Kidney (tissue), 22 donors: ENCODE measurements at places on chromosomes 1 and 21.

DNA sequence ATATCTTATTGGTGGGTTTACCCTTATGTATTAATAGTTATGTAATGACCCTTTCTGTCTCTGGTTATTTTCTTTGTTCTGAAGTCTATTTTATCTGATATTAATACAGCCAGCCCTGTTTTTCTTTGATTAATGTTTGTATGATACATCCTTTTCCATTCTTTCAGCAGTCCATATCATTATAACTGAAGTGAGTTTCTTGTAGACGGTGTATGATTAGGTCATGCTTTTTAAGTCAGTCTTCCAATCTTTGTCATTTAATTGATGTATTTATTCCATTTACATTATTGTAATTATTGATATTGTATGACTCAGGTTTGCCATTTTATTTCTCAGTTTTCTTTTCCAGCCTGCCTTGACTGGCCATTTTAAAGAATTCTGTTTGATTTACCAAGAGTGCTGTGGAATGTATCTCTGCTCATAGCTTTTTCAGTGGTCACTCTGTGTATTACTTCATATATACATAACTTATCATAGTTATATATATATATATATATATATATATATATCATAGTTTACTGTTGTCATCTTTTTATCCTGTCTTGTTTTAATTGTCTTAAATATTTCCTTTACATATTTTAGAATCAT is 10.5 kb downstream of the RAB4A start:
- no peak for DNase-seq

- DNase-seq = no peak
Observed at GRCh38 chr1:208027861-208028260, 116.9 kb upstream of the CD34 start.

DNA sequence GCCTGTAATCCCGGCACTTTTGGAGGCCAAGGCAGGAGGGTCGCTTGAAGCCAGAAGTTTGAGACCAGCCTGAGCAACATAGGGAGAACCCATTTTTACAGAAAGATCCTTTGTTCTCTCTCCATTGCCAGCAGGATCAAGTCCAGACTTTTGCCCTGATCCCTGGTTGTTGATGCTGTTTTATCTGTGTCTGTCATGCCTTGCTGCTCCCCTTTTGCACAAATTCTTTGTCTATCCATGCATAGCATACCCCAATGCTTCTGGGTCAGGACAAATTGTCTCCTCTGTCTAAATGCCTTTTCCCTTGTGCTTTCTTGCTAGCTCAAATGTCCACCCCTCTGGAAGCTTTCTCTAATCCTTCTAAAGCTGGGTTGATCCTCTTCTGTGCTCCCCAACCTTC is 25.3 kb upstream of the FAAH start:
- DNase-seq = peak; percentile 53

DNA sequence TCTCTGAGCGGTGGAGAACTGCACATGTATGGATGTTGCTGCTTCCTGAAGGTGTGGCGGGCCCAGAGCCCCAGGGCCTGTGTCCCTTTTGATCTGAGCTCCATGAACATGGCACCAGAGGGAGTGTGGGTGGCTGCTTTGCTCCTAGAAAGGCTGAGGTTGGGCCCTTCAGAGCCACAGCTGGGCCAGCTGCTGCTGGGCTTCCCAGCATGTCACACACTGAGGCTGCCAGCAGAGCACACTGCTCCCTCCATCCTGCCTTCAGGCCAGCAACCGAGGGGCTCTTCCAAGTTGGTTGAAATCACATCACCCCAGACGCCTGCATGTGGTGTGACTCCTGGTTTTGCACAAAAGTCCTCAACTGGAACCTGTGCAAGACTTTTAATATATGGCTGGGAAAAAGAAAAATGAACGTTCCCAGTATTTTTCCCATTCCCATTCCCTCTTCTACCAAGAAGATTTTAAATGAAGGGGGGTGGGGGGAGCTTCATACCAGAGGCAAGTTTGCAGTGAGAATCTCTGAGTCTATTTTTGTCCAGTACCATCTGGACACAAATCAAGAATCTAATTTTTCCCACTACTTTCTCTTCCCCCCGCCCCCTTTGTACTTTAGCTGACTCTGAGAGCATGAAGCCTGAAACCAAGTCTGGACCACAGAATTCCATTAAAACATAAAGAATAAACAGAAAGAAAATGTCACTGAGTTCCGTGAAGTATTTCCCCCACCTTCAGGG is 26.2 kb upstream of the NGF start:
- DNase-seq = peak; percentile 71

DNA sequence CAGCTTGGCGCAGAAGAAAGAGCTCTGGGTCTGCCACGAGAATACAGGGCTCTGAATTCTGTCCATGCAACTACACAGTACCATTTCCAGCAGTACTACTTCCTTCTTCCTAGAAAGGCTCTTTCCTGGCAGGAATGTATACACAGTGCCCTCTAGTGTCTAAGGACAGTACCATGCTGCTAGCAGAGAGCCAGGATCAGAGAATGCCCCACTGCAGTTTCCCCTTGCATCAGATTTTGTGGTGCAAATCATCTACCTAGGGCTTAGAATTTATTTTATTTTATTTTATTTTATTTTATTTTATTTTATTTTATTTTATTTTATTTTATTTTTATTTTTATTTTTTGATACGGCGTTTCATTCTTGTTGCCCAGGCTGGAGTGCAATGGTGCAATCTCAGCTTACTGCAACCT is 50.8 kb downstream of the PAX7 start:
- peak; percentile 23 for DNase-seq

GRCh38 chr1:3357526-3358297 is 96.8 kb upstream of the ARHGEF16 start:
- no peak for DNase-seq

DNA sequence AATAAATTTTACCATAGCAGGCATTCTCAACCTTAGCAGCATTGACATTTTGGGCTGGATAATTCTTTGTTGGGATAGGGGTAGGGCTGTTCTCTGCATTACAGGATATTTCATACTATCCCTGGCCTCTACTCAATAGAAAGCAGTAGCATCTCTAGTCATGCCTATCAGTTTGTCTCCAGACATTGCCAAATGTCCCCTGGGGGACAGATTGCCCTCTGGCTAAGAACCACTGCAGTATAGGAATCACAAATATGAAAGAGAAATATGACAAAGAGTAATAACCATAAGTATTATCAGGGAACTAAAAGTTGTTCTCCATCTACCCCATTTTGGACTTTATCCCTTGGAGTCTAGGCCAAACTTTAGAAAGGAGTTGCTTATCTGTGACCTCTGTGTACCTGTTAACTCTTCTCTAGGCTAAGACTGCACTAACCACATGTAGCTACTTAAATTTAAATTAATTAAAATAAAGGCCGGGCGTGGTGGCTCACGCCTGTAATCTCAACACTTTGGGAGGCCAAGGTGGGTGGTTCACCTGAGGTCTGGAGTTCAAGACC is 76.1 kb downstream of the AGO3 start:
- DNase-seq = no peak

- DNase-seq = no peak
Observed at GRCh38 chr1:41650028-41650880, 165.8 kb upstream of the EDN2 start.

- peak; percentile 82 for DNase-seq
Observed at GRCh38 chr1:77687519-77687906, 5.1 kb upstream of the ZZZ3 start.

- DNase-seq = no peak
Observed at GRCh38 chr1:4174291-4175200, 274.5 kb upstream of the C1orf174 start.

DNA sequence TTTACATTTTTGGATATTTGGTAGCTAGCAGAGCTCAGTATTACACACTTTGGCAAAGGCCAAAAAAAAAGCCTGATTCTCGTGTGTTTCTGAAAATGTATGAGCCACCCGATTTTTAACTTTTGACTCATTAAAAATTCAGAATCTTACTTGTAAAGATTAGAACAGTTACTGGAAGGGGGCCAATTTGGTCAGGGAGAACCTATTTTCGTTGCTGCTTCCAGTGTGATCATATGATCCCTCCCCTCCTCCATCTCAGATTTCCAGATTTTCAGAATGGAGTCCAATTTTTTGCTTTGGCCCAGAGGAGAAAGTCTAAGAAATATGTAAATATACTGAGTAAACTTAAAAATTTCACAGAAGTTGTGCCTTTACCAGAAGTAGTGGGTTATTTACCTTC is 3.2 kb upstream of the OR2AK2 start:
- no peak for DNase-seq

- DNase-seq = no peak
Observed at GRCh38 chr21:25936776-25937175, 202.0 kb downstream of the GABPA start.
